ENCODE measurements at places on chromosomes 16 and 17.

DNA sequence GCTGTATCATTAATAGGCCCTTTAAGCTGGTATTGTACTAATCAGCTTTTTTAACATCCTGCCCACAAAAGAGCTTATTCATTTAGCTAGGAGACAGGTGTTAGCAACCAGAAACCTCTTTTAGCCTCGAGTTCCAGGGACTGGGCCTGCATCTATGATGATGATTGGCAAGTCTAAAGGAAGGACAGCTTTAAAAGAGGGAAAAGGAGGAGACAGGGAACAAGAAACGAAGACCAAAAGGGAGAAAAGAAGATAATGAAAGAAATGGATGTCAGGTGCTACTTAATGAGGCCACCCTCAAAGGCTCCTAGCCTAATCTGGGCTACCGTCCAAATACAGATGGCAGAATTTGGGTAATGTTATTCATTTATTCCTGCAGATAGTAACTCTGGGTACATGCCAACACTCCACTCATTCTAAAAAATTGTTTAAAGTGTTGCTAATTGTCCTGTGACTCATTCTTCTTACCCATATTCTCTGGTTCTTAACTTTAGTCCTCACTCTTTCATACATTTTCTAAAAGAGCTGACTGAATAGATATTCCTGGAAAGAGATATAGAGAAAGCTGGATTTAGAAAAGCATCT lies 18.7 kb upstream of the RFFL start:
- DNase-seq = peak; percentile 81

- DNase-seq = no peak
Measured at GRCh38 chr17:1574697-1575471, 12.3 kb upstream of the PITPNA start.

DNA sequence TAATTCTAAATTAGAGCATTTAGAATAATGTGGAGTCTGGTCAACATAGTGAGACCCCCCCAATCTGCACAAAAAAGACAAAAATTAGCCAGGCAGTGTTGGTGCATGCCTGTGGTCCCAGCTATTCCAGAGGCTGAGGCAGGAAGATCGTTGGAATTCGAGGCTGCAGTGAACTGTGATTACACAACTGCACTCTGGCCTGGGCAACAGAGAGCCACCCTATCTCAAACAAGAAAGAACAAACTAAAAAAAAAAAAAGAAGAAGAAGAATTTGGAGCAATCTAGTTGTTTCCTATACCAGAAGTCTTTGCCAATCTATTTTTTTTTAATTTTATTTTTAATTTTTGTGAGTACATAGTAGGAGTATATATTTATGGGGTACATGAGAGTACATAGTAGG lies 6.0 kb downstream of the CETP start:
- DNase-seq = no peak

- DNase-seq = no peak
Measured at GRCh38 chr17:53344778-53345177, 477.9 kb upstream of the KIF2B start.

DNA sequence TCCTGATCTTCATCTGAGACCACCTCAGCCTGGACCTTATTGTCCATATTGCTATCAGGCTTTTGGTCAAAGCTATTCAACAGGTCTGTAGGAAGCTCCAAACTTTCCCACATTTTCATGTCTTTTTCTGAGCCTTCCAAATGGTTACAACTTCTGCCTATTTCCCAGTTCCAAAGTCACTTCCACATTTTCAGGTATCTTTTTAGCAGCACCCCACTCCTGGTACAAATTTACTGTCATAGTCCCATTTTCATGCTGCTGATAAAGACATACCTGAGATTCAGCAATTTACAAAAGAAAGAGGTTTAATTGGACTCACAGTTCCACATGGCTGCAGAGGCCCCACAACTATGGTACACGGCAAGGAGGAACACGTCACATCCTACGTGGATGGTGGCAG lies 815.5 kb downstream of the KCNJ2 start:
- no peak for DNase-seq

- no peak for DNase-seq
Measured at GRCh38 chr16:27315333-27316037, 1.7 kb downstream of the IL4R start.

DNA sequence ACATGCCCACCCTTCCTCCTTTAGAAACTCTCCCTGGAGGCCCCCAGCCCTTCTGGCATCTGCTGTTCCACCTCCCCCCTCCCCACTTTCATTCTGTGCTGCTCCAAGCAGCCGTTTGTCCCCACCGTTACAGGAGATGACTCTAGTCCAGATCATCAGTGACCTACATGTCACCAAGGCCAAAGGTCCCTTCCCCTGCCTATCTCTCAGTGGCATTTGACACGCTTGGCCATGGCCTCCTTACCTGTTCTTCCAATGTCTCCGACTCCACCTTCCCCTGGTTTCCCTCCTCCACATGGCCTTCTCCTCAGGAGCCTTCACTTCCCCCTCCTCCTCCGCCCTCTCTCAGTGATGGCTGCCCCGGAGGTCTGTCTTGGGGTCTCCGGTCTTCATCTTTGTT lies 9.4 kb downstream of the TMEM92 start:
- DNase-seq = no peak

DNA sequence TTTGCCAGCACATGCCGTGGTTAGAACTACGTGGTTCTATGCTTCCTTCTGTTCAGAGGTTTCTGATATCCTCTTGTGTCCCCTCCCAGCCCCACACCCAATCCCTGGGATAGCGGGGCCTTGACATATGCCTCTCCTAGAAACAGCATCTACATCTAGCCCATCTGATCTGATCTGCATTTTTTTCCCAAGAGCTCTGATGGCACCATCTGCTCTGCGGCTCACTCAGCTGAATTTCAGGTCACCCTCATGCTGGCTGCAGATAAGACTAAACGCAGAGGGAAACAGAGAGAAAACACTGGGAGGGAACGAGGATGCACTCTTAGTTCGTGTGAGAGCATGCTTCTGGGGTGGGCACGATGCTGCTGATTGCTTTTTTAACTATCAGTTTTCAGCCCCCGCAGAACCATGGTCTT lies 10.7 kb downstream of the WIPI1 start:
- no peak for DNase-seq

- no peak for DNase-seq
Measured at GRCh38 chr16:2967211-2967631, 1.9 kb upstream of the PAQR4 start.

DNA sequence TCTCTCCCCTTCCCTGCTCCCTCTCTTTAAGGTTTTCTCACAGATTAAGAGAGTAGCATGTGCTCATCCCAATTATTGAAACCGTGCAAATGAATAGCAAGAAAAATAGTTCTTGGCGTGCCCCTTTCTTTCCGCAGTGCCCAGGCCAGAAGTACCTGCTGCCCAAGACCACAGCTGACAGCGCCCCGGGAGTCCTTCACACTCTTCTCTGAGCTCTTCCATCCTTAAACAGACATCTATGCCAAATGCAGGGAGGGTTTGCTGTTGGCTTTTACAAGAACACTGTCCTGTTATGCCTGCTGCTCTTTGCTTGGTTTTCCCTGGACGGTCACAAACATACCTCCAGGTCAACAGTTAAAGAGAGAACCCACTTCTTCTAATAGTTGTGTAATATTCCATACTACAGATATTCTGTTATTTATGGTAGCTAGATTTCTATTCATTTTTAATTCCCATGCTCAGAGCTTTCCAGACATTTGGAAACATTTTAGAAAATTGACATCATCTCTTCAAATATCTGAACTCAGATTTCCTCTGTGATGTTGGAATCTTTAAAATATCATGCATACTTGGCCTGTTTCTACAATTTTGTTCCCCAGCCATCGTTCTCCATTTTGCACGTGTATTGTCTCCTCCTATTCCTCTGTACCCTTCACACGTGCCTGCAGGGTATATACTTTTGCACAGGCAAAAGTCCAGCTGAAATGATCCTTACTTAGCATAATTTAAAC lies 416.7 kb downstream of the WWOX start:
- DNase-seq = no peak

- DNase-seq = no peak
Measured at GRCh38 chr16:80082906-80083305, 457.9 kb upstream of the DYNLRB2 start.

DNA sequence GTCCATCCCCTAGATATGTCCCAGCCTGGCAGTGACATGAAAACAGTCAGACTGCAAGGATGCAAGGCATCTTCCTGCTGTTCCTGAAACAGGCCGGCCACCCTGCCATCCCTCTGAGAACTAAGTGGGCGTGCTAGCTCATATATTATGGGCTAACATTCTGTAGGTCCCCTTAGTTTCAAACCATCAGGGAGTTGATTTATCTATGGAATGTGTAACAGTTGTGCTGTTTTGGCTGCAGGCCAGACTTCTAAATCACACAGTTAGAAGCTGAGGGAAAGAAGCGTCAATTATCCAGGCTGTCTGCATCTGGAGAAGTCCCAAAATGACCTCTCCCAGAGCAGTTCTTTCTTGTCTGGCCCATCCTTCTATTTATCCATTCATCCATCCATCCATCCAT lies 102.7 kb upstream of the DNAH9 start:
- DNase-seq = no peak

DNA sequence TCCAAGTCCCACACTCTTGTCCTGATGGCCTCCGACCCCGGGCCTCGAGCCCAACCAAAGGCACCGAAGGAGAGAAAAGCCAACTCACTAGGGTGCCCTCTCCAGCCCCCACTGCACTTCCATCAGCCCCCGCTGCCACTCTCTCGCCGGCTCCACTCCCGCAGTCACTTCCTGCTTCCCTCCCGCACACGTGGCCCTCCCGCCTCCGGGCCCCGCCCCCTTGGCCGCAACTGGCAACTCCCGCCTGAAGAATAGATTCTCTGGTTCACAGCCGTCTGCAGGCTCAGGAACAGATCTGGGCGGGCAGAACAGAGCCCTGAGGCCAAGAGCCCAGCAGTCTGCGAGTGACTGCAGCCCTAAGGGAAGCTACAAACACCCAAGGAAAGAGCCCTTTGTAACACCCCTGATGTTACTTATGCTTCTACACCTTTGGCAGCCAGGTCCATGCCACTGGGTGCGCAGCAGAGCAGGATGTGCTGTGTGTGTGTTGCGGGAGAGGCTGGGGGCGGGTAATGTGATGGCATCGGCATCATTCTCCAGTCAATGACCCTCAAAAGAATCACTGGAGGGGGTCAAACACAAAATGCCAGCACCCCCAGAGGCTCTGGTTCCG lies at the start of gene SLC39A11:
Gene SLC39A11 (minus strand): TSS at position 166 of the 613 bp plus-strand sequence. CDS start 3,924 bp downstream, outside the sequence.
- DNase-seq = peak; percentile 91

DNA sequence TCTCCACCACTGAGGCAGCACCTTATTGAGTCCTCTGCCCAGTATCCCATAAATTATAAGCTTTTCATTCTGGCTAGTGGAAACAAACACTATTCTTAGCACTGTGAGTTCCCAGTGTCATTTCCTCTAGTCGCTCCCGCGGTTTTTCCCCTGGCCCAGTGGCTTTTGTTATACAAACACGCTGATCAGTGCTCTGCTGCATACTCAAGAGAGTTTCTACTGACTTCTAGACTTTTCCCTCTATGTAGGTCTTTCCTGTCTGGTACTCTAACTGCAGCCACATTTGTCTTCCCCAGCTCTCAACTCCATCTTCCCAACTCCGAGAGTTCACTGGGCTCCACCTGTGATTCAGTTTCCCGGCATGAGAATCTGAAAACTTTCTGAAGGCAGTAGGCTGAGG lies 556.6 kb upstream of the SALL1 start:
- no peak for DNase-seq

DNA sequence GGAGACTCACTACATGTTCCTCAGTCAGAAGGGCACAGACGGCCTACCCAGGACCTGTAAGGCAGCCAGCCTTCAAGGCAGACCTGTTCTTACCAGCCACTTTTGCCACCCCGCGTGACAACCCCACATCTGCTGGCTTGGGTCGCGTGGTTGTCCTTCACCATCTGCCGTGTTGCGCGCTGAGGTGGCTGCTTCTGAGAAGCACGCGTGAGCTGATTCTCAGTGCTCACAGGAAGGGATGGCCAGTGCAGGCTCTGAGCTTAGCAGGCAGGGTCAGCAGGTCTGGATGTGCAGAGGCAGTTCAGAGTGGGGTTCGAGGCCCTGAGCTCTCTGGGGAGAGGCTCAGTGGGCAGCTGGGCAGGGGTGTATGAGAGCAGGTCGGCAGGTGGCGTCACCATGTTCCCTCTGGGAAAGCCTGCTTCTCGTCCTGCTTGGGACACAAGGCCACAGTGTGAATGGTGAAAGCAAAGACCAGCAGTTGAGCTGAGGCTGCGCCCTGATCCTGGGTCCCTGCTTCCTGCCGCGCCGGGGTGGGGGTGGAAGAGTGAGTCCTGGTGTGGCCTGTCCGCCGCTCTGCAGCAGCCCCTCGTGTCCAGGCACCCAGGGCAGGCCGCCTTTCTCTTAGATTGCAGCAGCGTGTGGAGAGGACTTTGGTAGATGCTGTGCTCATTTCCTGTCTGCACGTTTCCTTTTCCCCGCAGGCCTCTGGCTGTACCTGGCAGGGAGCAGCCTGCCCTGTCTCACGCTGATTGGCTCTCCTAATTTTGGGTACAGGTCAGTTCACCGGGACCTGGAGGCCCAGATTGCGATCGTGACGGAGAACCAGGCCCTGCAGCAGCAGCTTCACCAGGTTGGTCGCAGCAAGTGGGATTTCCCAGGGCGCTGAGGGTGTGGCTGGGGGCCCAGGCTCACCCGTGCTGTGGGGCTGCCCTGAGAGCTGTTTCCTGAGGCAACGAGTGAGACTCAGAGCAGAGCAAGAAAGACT lies 36.0 kb downstream of the PGS1 start:
- no peak for DNase-seq

DNA sequence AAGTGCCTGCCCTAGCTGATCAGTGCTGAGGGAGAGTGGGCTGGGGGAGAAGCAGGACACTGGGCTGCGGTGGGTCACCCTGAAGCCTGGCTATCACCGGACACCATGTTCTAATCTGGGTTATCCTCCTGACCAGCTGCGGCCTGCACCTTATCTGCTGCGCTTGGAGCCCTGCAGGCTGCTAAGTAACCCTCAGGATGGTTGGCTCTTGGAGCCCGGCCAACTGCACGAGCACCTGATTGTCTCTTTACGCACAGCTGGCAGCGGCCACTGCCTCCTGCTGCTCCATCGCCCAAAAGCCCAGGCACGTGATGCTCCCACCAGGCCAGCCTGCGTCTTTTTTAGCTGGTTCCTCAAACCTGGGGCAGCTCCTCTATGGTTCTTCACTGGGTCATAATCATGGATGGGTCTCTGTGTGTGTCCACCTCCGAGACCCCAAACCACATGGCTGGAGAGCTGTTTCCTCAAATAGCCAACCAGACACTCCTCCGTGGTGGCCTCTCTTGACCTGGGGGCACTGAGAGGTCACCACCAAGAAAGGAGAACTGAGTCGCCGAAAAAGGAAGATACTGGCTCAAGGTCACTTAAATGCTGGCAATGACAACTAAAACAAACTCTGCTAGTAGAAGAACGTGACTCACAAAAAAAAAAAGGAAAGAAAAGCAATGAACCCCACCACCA lies 21.7 kb downstream of the SPHK1 start:
- DNase-seq = no peak

- DNase-seq = no peak
Measured at GRCh38 chr17:4480929-4481898, 17.5 kb upstream of the SPNS2 start.
